ENCODE measurements at places on chromosomes 6 and 20.
A peak's percentile ranks its signal among the peaks of the same experiment; 100 is the strongest.

DNA sequence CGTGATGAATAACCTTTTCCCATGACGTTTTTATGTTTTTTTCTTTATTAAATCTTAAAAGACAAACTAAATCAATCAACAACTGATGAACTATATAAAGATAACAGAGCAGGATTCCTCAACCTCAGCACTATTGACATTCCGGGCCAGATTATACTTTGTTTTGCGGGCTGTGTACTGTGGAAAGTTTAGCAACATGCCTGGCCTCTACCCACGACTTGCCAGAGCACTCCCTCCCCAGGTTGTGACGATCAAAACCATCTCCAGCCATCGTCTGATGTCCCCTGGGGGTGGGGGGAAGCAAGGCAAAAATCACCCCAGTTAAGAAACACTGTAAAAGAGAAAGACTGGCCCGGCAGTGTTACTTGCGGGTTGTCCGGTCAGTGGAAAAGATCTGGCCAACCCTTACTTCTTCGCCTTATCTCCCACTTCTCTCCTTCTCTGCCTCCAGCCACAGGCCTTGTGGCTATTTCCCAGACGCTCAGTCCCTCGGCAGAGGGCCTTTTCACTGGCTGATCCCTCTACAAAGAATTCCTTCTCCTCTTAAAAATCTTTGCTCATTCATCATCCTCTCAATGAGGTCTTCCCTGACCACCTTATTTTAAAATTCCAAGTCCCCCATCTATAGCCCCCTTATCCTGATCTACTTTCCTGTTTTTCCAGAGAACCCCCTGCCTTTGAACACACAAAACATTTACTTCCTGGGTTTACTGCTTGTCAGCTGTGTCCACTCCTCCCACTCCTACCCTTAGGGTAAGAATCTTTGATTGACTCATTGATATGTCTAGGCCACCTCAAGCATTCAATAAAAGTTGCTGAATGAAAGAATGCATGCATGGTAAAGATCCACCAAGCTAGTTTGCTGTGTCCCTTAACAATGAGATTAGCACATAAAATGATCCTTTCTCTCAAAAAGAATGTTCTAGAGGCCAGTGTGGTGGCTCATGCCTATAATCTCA lies 14.7 kb upstream of the RAB22A start:
- no peak for DNase-seq

DNA sequence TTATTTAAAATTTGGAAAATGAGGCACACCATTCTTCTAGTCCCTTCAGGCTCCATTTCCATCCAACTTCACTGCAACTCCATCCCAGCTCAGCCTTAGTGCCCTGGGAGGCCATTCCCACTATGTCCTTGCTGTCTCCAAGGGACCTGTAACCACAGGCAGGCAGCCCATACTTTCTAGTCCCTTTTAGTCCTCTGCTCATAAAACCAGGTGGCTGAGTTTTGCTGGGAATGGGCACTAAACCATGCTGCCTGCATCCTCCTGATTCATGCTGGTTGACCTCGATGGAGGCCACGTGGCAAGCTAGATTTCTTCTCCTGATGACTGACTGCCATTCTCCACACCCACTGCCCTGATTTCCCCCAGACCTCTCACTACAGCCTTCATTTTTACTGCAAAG lies 27.5 kb upstream of the MYMX start:
- no peak for DNase-seq

DNA sequence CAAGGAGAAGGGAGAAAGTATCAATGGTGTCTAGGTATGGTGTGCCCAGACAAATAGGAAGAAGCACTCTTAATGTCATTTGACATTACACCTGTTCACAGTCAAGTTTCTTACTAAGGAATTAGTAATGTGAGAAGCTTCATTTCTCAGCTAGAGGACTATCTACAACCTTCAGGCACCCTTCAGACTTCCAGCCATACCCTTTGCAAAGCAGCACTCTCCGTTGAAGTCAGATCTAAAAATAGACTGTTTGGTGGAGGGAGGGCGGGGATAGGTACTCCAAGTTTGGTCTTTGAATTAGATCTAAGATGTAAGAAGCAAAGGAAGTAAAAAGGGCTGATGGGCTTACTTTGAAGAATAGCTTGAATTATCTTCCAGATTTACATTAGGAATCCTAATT lies 311.1 kb downstream of the SLC35F1 start:
- no peak for DNase-seq

DNA sequence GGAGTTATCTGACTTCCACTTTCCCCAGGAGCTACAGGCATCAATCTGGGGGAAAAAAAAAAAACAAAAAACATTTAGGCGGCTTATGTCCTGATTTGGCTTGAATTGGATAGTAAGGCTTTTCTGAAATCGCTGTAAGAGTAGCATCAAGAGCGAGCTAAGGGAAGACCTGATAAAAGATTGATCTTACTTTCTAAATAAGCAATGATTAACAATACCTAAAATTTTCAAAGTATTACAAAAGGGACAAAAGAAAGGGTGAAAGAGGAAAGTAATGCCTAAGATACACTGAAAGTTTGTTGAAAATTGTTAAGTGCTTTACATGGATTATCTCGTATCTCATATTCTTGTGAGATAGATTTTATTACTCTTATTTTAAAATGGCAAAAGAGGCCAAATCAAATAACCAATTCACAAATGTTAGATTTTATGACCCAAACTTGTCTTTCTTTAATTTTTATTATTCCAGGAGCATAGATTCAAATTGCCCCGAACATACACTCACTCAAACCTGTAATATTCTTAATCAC lies 106.4 kb upstream of the PRSS16 start:
- DNase-seq: no peak

DNA sequence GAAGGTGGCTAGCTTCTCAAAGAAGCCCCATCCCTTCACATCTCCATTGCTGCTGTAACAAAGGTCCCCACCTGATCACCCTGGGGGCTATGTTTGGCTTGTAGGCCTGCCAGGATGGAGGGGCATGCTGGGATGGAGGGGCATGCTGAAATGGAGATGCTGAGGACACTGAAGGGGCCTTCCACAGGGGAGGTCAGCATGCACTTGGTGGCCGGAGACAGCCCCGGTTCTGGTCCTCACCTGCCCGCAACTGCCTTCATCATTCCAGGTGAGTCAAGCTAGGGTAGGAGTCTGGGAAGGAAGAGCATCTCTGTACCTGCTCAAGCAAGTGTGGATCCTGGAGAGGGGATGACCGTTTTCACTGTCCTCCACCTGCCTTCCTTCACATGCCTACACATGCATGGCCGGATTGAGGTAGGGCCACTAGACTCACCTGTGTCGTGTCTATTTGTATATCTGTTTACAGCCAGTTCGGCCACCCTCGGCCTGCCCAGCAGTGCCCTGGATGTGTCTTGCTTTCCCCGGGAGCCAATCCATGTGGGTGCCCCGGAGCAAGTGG lies 6.0 kb downstream of the L3MBTL1 start:
- no peak for DNase-seq

GRCh38 chr6:151388997-151389617 lies 2.3 kb downstream of the ZBTB2 start:
- no peak for DNase-seq

- no peak for DNase-seq
Measured at GRCh38 chr6:15399641-15400470, 154.0 kb downstream of the JARID2 start.

DNA sequence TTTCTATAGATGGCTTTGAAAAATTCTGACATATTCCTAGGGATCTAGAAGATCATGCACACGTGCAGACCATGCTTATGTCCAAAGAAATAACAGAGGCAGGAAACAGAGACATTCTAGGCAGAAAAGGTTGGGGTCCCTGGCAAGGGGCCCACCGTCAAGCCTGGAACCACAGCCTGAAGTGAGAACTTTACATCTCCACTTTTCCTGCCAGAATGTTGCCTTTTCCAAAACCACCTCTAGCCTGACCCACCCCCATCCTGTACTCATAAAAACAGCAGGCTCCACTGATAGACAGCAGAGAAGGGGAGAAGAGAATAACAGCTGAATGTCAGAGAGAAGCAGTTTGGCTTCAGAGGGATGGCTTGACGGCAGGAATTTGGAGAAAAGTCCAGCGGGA lies 257.3 kb upstream of the NT5E start:
- DNase-seq: no peak

GRCh38 chr20:44426879-44427790 lies 48.5 kb upstream of the TTPAL start:
- no peak for DNase-seq

GRCh38 chr6:141261016-141261671 lies 871.6 kb upstream of the GJE1 start:
- no peak for DNase-seq

DNA sequence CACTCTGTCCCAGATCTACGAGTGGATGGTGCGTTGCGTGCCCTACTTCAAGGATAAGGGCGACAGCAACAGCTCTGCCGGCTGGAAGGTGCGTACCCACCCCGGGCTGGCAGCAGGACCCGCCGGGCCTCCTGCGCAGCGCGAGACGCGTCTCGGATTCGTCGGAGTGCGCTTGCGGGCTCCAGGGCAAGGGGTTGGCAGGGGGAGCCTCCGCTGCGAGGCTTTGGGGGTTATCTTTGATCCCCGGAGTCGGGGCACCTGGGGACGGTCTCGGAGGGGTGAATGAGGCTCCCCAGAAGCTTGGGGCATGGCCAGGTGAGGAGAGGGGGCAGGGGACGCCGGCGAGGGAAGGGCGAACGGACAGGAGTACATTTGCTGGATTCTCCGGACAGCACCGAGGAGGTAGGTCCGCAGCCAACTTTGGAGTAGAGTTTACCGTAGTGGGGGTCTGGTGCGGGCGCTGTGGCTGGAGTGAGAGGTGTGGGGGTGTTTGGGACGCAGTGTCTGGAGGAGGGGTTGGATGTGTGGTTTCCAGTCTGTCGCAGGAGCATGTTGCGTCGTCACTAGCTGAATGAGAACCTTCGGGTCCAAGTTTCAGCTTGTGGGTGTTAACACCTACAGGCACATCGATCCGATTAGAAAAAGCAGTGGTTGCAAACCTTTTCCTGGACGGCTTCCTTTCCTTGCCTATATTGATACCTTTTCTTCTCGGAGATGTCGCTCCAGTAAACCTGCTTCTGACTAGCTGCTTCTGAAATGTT lies 1.2 kb downstream of the FOXO3 start:
- DNase-seq: no peak

- peak; percentile 91 for DNase-seq
Measured at GRCh38 chr6:30820193-30820592, 64.1 kb upstream of the DDR1 start.

DNA sequence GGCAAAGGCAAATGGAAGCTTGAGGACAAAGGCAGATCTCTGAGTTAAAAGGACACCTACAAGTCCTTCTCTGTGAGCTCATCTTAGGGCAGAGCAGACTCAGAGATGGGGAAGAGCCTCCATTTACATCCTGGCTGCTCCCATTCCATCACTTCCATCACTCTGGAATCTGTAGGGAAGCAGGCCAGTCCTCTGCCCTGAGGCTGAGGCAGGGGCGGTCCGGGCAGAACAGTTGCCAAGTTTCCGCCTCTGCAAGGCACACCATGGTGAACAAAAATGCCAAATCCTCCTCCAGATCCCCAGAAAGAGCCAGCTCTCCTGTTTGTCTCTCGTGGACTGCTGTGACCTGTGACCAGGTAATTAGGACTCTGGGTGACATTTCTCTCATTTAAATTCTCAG lies 209.6 kb upstream of the SSTR4 start:
- no peak for DNase-seq

- DNase-seq: peak; percentile 30
Measured at GRCh38 chr6:63352544-63353285, 32.9 kb upstream of the LGSN start.

DNA sequence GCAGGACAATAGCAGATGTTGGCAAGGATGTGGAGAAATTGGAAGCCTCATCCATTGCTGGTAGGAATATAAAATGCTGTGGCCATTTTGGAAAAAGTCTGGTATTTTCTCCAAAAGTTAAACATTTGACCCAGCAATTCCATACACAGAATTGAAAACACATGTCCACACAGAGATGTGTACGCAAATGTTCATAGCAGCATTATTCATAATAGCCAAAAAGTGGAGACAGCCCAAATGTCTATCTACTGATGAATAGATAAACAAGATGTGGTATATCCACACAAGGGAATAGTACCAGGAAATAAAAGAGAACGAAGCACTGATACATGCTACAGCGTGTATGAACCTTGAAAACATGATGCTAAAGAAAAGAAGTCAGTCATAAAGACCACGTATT lies 40.5 kb downstream of the CFAP61 start:
- DNase-seq: no peak

DNA sequence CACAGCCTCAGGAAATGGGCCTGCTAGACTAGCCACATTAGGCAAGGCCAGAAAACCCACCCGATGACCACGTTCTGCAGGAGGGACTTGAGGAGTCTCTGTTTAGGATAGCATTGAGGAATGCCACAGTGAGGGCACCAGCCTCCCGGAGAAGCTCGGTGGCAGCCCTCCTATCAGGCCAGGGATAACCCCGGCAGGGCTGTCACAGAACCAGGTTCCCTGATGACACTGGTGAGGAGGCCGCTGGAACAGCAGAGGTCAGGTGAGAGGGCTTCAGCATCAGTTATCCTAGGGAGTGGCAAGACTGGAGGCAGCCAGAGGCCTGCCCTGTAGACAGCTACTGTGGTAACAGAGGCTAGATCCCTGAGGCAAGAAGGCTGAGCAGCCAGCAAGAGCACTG lies 157.6 kb downstream of the MYLK4 start:
- DNase-seq: no peak

DNA sequence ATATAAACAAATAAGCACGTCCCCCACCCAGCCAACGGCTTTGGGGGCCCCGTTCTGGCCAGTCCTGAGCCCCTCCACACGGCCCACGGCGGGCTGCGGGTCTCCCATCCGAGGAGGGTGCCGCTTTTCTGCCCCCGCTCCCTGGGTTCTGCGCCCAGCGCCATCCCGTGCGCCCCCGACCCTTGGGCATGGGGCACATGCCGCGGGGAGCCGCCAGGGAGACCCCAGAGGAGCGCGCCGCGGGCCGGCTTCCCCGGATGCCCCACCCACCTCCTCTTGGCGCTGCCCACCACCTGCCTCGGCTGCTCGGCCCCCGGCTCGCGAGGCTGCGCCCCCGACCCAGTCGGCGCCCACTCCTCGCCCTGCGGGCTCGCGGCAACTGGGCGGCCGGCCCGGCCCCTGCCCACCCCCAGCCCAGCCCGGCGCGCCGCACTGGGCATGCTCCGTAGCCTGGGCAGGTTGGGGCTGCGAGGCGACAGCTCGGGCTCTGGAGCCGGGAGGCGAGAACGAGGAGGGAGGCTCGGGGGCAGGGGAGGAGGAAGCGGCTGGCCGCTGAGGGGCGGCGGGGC lies 570 bp upstream of the PLCB4 start:
- DNase-seq: peak; percentile 30

GRCh38 chr6:137224799-137225198 lies 5.6 kb upstream of the IFNGR1 start:
- no peak for DNase-seq

DNA sequence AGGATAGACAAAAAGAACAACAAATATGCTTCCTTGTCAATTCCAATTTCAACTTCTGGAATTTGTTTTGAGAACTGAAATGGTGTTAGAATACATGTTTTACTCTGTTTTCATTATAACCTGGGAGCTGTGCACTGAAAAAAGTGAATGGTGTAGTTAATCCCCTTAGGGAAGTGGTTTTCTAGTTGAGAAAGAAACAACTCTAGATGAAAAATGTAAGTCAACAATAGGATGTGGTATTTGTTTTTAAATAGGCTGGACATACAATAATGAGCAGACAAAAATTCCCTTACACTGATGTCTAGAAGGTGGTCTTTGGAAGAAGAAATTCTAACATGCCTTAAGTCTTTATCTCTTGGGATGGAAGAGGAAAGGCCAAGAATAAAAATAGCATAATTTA lies 59.9 kb upstream of the TINAG start:
- no peak for DNase-seq

GRCh38 chr6:155317186-155317585 lies 2.9 kb upstream of the TFB1M start:
- no peak for DNase-seq
